ENCODE measurements at places on chromosomes 7 and 10. TPM values are rescaled to one million over a fixed set of nuclear protein-coding genes. Genes with fewer than 3 reads are reported as not detected.

NUP205 gene
- 102 TPM for total RNA-seq

DNA sequence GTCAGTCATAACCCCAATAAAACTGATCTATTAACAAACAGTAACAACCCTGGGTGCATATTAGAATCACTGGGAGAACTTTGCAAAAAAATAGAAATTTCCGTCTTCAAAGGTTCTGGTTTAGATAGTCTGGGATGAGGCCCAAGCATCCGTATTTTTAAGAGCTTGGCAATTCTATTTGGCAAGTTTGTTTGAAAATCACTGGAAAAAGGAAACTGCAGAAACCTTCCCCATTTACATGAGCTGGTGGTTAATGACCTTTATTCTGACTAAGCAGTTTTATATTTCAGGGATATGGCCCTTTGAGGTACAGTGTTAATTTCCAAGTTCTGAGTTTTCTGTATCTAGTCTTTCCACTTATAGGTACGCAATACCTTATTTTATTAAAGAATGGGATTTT is 115.8 kb upstream of the PRR15 start:
- DNase-seq: no peak

- no peak for DNase-seq
Measured at GRCh38 chr7:122719010-122719578, 16.4 kb upstream of the RNF148 start.

LRRD1 gene
- 0.17 TPM for total RNA-seq

PSD gene
- not detected for total RNA-seq

DNA sequence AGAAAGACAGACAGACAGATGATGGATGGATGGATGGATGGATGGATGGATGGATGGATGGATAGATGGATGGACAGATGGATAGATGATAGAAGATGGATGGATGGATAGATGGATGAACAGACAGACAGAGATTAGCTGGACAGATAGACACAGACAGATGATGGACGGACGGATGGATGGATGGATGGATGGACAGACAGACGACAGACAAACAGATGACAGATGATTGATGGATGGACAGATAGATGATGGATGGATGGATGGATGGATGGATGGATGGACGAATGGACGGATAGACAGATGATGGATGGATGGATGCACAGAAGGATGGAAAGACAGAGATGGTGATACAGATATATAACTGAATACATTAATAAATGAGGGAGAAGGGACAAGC is 190.9 kb upstream of the CALN1 start:
- DNase-seq: no peak

Measured in Daoy (cell line).